ENCODE measurements at places on chromosomes 3 and 15. TPM values are rescaled to one million over a fixed set of nuclear protein-coding genes. Genes with fewer than 3 reads are reported as not detected.
A peak's percentile ranks its signal among the peaks of the same experiment; 100 is the strongest.

Gene SYNM
- 0.63 TPM for total RNA-seq

Gene TICRR
- total RNA-seq: 27.0 TPM

DNA sequence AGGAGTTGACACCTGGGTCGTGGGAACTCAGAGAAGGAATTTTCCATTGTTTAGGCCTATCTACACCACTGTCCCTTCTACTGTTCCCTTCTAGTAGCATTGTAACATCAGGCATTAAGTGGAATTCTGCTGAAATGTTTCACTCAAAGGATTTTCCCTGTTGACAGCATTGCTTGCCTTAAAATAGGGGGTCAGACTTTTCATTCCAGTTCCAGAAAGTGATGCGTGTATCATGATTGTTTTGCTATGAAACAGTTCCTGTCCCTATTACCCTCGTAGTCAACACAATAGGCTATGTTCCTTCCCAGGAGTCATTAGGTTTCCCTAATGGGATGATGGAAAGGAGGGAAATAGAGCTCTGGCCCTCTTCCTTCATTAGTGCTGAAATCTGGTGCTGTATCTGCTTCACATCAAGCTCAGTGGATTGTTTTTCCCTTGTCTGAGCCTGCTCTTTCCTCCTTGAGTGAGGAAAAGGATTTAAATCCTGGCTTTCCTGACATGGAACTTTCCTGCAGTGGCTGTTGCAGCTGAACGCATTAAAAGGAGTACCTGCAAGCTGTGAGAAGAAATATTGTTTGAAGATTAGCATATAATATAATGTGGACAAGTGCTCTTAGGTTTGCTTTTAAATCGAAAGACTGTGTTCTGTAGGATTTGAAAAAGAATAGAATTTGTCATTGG, 195.9 kb downstream of the KLHL25 start:
- no peak for DNase-seq
- H3K4me3 ChIP-seq: no peak overlapping the region
- H3K27ac ChIP-seq: no peak overlapping the region
- peaks cover 64% of the 10 kb centered on the region for H3K4me1 ChIP-seq

Gene KCNH8
- total RNA-seq: not detected

DNA sequence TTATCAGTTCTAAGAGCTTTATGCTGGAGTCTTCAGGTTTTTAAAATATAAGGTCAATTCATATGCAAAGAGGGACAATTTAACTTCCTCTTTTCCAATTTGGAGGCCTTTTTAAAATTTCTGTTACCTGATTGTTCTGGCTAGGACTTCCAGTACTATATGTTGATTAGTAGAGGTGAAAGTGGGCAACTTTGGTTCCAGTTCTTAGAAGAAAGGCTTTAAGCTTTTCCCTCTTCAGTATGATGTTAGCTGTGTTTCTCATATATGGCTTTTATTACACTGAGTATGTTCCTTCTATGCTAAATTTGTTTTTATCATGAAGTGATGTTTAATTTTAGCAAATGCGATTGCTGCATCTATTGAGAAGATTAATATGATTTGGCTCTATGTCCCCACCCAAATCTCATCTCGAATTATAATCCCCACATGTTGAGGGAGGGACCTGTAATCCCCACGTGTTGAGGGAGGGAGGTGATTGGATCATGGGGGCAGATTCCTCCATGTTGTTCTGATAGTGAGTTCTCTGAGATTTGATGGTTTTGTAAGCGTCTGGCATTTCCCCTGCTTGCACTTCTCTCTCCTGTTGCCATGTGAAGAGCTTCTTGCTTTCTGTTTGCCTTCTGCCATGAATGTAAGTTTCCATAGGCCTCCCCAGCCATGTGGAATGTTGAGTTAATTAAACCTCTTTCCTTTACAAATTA, 33.8 kb downstream of the FAIM start:
- H3K4me1 ChIP-seq: no peaks in the 10 kb centered on the region
- no peak for DNase-seq
- no peaks in the 10 kb centered on the region for H3K27me3 ChIP-seq

- peaks cover 4% of the 10 kb centered on the region for H3K4me1 ChIP-seq
- no peak overlapping the region for H3K27ac ChIP-seq
- DNase-seq: no peak
- no peaks in the 10 kb centered on the region for H3K27me3 ChIP-seq
- H3K36me3 ChIP-seq: no peaks in the 10 kb centered on the region
- H3K4me3 ChIP-seq: no peak overlapping the region
These were observed 21.5 kb upstream of the MORF4L1 start for GRCh38 chr15:78850941-78851755.

GRCh38 chr15:49901996-49902684, 216.9 kb downstream of the ATP8B4 start:
- no peak overlapping the region for H3K27ac ChIP-seq
- H3K27me3 ChIP-seq: peaks cover 3% of the 10 kb centered on the region
- H3K36me3 ChIP-seq: no peaks in the 10 kb centered on the region
- no peak overlapping the region for H3K4me3 ChIP-seq
- H3K4me1 ChIP-seq: no peaks in the 10 kb centered on the region
- no peak for DNase-seq

DNA sequence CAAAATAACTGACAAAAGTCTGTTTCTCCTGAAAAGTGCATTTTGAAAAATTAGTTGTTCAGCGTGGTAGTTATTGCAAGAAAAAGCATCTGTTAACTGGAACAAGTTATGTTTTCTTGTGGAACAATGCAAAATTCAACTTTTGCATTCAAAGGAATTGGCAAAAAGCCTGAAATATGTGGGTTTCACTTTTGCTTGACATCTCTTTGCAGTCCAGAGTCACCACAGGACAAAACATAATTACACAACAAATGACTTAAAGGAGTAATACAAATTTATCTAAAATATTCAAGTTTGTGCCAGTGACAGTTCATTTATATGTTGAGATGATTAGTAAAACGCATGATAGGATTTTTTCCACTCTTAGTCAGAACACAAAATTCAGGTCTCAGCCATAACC, 96.3 kb upstream of the P2RY1 start:
- DNase-seq: no peak
- H3K4me3 ChIP-seq: no peak overlapping the region
- peaks cover 4% of the 10 kb centered on the region for H3K4me1 ChIP-seq
- peaks cover 1% of the 10 kb centered on the region for H3K27me3 ChIP-seq
- no peaks in the 10 kb centered on the region for H3K36me3 ChIP-seq

DNA sequence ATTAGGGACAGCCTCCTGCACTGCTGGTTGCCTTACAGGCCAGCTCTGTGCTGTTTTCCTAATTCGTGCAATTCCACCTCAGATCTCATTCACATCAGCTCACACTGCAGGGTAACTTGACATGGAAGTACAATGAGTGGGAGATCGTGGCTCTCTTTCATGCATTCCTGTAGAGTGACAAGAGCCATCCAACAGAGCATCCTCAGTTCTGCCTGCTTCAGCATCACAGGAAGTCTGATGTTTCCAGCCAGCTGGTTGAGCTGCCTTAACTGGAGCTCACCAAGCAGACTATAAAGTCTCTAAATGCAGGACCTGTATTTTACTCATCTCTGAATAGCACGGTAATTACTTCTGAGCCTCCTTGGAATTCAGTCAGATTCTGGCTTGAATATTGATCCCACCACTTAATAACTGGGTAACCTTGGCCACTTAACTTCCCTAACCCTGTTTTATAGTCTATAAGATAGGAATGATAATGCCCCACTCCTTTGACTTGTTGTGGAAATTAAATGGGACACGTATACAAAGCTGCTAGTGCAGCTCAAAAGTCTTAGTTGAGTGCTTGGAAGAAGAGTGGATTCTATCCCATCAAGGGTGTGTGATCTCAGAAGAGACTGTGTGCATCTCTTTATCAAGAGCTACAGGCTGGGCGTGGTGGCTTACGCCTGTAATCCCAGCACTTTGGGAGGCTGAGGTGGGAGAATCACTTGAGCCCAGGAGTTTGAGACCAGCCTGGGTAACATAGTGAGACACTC, 1.4 kb upstream of the DIS3L start:
- H3K36me3 ChIP-seq: peaks cover 12% of the 10 kb centered on the region
- peak overlapping the region; percentile 79 for H3K4me3 ChIP-seq
- peak; percentile 9 for DNase-seq
- H3K4me1 ChIP-seq: peaks cover 42% of the 10 kb centered on the region

Gene AMT
- total RNA-seq: 2.5 TPM

Gene C2CD4A
- 1.0 TPM for total RNA-seq

- no peak overlapping the region for H3K27ac ChIP-seq
- no peak for DNase-seq
- no peak overlapping the region for H3K4me3 ChIP-seq
These were observed 149.9 kb upstream of the PDZRN3 start for GRCh38 chr3:73774645-73775044.

Gene PPARG
- 0.63 TPM for total RNA-seq

Gene PDIA5
- 19.0 TPM for total RNA-seq

- DNase-seq: no peak
- no peak overlapping the region for H3K27ac ChIP-seq
- H3K36me3 ChIP-seq: no peaks in the 10 kb centered on the region
- H3K27me3 ChIP-seq: peaks cover 5% of the 10 kb centered on the region
- no peak overlapping the region for H3K4me3 ChIP-seq
These were observed 164.9 kb upstream of the IL12A start for GRCh38 chr3:159823780-159824179.

Gene ERICH6
- not detected for total RNA-seq

- peaks cover 5% of the 10 kb centered on the region for H3K36me3 ChIP-seq
- H3K27ac ChIP-seq: no peak overlapping the region
- no peak overlapping the region for H3K4me3 ChIP-seq
These were observed 32.9 kb downstream of the CHP1 start for GRCh38 chr15:41263891-41264351.

DNA sequence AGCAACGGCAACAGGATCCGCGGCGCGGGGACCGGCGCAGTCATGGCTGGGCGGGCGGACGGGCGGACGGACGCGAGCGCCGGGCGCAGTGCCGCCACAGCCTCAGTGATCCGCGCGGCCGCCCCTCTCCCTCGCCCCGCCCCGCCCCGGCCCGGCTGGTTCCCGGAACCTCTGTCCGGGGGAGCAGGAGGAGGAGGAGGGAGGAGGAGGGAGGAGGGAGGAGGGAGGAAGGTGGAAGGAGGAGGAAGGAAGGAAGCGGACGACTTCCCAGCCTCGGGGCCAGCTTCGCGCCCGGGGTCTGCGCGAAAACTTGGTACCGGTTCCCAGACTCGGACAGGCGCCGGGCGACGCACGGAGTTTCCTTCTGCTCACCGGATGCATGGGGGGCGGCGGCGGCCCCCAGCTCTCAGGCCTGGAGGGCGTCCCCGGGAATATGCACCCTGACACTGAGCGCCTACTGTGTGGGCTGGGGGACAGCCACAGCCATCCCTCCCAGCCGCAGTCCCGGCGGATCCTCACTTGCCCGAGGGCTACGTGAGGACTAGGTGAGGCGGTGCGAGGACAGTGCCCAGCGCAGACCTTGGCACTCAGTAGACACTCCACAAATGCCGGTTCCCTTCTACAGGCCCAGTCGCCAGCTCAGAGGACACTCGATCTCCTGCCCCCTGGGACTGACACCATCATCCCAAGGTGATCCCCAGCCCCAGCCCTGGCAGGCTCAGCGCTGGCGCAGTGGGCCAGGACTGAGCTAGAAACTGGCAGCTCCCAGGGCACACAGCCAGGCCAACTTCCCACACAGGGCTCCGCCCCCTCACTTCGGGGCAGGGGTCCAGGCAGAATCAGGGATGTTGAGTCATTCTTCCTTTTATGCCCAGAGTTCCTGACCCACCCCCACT, at the start of gene SHISA5:
SHISA5 (minus strand) TSS at position 124 of the 896 bp plus-strand sequence; CDS start at position 44, 80 bp downstream.
- peak; percentile 64 for DNase-seq
- peak within 1 kb of the TSS; percentile 64 for H3K27ac ChIP-seq
- no peaks in the 10 kb centered on the region for H3K36me3 ChIP-seq
- peaks cover 41% of the 10 kb centered on the region for H3K4me1 ChIP-seq

GRCh38 chr3:105812194-105812586, 56.6 kb downstream of the CBLB start:
- no peak overlapping the region for H3K4me3 ChIP-seq
- H3K27ac ChIP-seq: peak overlapping the region; percentile 36
- H3K4me1 ChIP-seq: peaks cover 72% of the 10 kb centered on the region
- H3K36me3 ChIP-seq: peaks cover 53% of the 10 kb centered on the region

- no peak overlapping the region for H3K27ac ChIP-seq
- DNase-seq: no peak
These were observed 88.7 kb downstream of the TFG start for GRCh38 chr3:100798012-100798411.

DNA sequence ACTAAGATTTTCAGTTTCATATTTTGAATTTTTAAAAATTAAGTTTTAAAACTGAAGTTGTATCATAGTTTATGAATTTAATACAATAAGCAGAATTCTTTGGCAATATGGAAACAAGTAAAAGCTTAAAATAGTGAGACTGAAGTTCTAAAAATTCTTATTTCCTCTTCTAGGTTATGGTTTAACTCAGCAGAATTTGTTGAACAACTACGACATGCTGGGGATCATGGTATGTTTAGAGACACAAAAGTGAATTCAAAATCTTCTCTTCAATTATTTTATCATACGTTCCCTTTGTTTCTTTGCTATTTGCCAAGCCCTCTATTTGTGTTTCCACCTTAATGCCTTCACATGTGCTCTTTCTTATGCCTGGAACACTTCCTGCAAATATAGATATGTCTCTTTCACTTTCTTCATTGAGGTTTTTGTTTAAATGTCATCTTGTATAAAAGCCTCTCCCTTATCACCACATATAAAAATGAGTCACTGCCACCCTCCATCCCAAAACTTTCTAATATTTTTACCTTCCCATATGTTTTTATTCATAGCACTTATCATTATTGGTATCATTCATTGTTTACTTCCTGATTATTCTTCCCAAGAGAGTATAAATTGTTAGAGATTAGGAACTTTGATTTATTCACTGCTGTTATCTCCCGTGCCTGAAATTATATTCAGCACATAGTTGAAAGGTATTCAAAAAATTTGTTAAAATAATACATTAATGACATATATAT, 6.4 kb downstream of the SUCNR1 start:
- peak overlapping the region; percentile 83 for H3K27ac ChIP-seq
- peaks cover 2% of the 10 kb centered on the region for H3K27me3 ChIP-seq
- H3K4me1 ChIP-seq: peaks cover 18% of the 10 kb centered on the region
- DNase-seq: no peak

GRCh38 chr3:69536306-69537020, 150.6 kb upstream of the FRMD4B start:
- peaks cover 4% of the 10 kb centered on the region for H3K4me1 ChIP-seq
- DNase-seq: no peak
- no peak overlapping the region for H3K4me3 ChIP-seq
- no peaks in the 10 kb centered on the region for H3K36me3 ChIP-seq
- no peak overlapping the region for H3K27ac ChIP-seq

Gene SNTN
- not detected for total RNA-seq

DNA sequence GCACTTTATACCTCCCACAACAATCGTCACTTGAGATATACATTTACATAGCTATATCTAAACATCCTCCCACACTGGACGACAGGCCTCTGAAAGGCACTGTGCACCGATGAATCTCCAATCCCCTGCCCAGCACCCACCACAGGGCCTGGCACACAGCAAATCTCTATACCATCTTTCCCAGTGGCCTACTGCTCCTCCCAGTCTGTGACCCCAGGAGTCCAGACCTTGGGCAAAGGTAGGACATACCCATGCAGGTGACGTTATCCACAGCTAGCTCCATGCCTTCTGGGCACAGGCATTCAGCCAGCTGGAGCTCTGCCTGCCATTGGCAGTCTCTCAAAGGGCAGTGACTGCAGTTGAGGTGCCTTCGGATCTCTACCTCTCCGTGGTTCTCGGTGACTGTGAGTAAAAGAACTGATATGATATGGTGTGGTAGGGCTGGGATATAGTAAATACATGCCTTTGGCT, 5.8 kb downstream of the LTK start:
- peaks cover 9% of the 10 kb centered on the region for H3K4me1 ChIP-seq
- H3K36me3 ChIP-seq: no peaks in the 10 kb centered on the region
- H3K4me3 ChIP-seq: no peak overlapping the region
- DNase-seq: no peak

Gene BCL2A1
- total RNA-seq: 47.1 TPM

Data from activated CD8-positive, alpha-beta T cell treated with anti-CD3 and anti-CD28 coated beads for 36 hours (primary cell).